ENCODE measurements at places on chromosomes 2 and 18. TPM values are rescaled to one million over a fixed set of nuclear protein-coding genes. Genes with fewer than 3 reads are reported as not detected.

DNA sequence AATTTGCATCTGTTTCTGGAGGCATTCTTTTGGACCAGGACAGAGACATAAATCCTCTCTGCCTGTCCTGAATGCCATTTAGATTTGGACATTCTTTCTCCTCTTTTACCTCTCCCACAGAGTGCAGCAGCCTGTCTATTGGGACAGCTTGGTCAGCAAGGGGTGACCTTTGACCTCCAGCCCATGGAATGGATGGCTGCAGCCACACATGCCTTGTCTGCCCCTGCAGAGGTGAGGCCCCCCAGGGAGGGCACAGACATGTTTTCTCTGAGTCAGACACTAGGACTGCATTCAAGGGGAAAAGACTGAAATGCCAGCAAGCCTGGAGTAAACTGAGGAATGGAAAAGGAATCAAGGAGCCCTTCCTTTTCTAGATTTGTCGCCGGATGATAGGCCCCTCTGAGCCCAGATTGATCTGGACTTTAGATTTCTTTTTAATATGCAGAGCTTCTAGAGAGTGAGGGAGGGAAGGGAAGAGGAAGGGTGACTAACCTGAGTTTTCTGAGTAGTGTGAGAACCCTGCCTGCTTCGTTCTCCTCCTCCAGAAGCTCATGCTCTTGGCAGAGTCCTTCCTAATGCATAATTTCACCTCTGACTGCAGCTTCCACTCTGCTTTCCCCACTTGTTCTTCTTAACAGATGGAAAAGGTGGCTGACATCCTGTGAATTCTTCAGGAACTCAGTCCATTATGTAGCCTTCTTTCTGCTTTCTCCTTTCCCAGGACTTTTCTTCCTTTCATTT is 16.1 kb upstream of the TTLL4 start:
- no peak for DNase-seq

GRCh38 chr18:64407606-64408005 is 258.7 kb upstream of the LINC00305 start:
- DNase-seq, result no peak

GRCh38 chr18:54856105-54856646 is 27.9 kb downstream of the RAB27B start:
- no peak for DNase-seq

- DNase-seq, result no peak
Measured at GRCh38 chr18:67540559-67540958, 24.0 kb upstream of the DSEL start.

- no peak for DNase-seq
Measured at GRCh38 chr2:143575340-143575739, 446.1 kb downstream of the ARHGAP15 start.

The ANKRD62 gene
- total RNA-seq, result not detected

The SLC5A7 gene
- not detected for total RNA-seq

The KLHL30 gene
- not detected for total RNA-seq

Measured in glomerular endothelial cell (primary cell).